ENCODE measurements at places on chromosomes 12 and 14.

GRCh38 chr14:79193689-79194477 is 1017.4 kb downstream of the DIO2 start:
- no peak for DNase-seq

DNA sequence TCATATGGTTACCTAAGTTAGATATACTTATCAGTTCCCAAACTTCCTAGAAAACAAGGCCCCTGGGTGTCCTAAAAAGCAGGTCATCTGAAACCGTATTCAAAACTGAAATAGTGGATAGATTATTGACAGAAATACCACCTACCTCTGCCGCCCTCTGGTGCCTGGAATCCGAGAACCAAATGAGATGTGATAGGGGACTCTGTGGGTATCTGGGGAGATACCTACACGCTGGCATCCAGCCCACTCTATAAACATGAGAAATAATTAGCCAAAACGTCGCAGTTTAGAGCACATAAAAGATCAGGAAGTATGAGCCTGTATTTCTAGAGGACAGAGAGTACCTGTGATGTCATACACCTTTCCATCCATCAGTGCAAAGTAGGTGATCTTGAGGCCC is 4.4 kb downstream of the ORMDL2 start:
- DNase-seq: no peak

- DNase-seq: no peak
These were observed 172.6 kb downstream of the ANO4 start for GRCh38 chr12:100967189-100967588.

DNA sequence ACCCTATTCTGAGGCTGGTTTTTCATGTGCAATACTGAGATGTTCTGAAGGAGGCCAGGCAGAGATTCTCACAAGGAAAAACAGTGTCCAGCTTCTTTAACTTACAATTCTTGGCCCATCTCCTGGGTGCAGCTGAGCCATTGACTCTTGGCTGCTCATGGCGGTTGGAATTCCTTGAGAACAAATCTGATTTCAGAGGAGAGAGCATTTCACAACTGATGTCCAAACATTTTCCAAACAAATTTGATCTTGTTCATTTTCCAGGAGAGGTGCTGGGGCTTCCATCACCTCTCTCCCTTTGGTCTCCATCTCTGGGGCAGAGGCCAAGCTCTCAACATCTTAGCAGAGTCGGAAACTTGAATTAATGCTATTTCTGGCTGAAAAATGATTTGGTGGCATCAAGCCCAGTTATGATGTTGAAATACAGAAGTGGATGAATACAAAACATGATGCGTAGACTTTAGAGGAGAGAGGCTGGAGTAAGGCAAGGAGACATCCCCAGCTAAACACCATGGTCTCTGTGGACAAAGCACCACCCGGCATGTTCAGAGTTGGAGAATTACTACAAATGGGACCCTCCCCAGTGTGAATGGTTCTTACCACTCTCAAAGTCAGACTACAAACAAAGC is 593.0 kb downstream of the VRK1 start:
- DNase-seq: no peak

- DNase-seq: no peak
These were observed 44.9 kb upstream of the BCAT1 start for GRCh38 chr12:24993793-24994192.

GRCh38 chr12:75308279-75308678 is 21.8 kb downstream of the CAPS2 start:
- no peak for DNase-seq

DNA sequence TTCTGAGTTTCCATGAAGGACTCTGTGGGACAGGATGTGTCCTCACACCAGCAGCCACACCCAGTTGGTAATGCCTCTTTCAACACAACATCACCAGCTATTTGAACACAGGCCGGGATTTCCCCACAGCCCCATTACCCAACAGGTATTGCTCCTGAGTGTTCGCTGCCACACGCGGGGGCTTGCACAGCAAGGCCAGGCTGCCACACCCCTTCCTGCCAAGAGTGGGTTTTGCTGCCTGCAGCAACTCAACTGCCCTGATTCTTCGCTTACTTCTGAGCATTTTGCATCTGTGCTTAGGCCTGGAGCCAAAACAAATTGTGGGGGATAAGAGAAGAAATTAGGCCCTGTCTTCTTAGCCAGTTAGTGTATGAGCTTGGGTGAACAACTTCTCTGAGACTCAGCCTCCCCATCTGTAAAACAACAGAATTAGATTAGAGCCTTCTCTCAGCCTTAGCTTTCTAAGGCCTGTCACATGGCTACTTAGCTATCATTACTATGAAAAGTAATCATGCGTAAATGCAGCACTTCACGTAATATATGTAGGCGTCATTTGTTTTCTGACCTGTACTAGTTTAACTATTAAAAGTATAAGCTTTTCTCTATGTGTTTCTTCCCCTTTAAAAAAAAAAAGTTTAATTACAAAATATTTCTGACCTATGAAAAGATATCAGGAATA is 20.0 kb downstream of the CKAP4 start:
- DNase-seq: no peak

- no peak for DNase-seq
These were observed 1.9 kb downstream of the GALNT16 start for GRCh38 chr14:69261761-69262331.

GRCh38 chr12:124391340-124392261 is 96.7 kb downstream of the RFLNA start:
- DNase-seq: peak; percentile 34

GRCh38 chr12:114221957-114222630 is 183.8 kb downstream of the TBX5 start:
- DNase-seq: no peak

DNA sequence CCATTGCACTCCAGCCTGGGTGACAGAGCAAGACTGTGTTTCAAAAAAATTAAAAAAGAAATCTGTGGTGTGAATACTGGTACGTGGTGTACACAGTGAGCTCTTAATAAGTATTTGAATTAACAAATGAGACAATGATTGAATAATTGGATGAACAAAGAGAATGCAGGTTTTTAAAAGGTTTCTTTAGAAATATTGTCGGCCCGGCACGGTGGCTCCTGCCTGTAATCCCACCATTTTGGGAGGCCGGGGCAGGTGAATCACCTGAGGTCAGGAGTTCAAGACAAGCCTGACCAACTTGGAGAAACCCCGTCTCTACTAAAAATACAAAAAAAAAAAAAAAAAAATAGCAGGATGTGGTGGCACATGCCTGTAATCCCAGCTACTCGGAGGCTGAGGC is 6.6 kb downstream of the HIF1A start:
- DNase-seq: no peak

DNA sequence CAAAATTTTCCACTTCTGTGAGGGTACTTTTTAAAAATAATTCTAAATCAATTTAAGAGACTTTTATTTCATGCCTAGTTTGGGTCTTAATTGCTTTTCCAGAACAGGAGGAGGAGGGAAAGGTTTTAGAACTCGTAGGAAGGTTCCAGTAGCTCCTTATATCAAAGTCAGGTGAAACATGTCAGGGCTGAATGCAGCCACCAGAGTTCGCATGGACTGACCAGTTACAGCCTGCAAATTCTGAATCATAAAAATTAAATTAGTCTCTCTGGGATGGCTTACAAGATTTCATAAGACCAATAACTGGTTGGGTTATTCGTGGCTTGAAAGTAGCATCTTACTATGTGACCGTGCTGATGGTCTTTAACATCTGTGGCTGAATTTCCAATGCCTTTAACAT is 397 bp downstream of the BDKRB1 start:
- no peak for DNase-seq

DNA sequence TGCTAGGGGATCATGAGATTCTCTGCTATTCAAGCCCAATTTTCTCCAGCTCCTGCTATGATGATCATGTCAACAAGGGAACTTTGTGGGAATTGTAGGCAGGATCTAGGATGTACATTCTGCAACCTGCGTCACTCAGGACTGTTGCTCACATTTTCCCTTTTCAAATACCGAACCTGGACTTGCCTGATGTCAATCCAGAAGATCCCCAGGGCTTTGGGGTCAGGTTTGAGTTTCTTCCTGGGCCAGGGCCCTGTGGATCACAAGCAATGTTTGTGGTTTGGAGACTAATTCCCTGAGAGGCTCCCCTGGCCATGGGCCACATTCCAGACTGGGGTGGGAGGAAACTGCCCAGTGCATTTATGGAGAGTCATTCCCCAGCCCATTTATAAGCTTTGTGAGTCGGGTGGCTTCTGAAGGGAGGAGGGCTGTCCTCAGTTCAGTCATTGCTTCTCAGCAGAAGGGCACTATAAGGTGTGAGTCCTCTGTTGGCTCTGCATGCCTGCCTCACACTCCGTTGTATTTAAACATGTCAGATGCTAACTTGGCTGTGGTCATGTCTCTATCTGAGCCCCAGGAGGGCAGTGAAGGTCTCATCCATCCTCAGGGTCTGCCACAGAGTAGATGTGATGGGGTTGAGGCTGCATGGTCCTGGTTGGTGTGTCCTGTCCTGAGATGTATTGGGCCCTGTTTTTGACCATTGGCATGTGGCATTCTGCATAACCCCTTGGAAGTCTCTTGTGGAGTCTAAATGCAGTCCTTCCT is 6.5 kb downstream of the KRT86 start:
- no peak for DNase-seq
